HL-60 (cell line): ENCODE measurements at places on chromosomes 7 and 10.
A peak's percentile ranks its signal among the peaks of the same experiment; 100 is the strongest.

DNA sequence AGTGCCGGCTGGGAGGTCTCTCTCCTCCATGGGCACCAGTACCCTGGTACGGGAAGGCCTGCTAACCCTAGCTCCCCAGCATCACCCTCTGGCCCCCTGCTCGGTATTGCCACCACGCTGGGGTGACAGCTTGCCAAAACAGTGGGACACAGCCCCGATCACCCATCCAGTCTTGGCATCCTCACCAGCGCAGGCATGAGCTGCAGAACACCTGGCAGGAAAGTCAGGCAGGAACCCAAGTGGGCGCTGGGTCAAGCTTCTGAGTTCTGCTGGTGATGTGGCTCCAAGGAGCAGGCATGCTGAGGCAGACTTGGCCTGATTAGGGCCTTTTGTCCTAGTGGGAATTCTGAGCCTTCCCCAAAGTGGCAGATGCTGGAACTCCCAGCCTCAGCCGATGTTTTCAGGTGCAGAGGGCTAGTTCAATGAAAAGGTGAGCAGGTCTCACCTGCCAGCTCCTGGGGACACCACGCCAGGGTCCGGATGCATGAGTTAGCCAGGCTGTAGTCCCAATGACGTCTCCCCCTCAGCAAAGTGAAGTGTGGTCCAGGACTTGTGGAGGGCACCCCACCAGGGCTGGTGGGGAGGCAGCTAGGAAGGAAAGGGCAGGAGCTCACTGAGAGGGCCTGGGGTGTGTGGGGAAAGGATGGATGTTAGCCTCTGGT, 8.5 kb upstream of the ZNF22 start:
- no peak for DNase-seq

GRCh38 chr7:54917613-54918391, 101.0 kb upstream of the EGFR start:
- no peak for DNase-seq

DNA sequence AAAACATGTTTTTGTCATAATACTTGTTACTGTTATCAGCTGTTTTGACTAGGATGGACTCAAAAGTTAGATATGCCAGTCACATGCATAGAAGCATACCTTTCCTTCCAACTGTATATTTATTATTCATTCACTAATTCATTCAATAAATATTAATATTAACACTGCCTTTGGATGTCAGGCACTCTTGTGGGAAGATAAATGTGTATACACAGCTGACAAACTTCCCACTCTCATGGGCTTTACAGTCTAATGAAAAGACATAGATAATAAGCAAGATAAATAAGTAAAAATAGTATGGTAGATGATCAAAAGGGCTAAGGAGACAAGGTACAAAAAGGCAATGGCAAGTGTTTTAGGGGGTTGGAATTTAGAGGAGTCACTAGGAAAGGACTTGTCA, 180.1 kb upstream of the SMIM30 start:
- DNase-seq, result no peak

GRCh38 chr7:154927624-154928125, 75.2 kb downstream of the PAXIP1 start:
- peak; percentile 71 for DNase-seq

- DNase-seq, result no peak
Measured at GRCh38 chr10:17335065-17335464, 107.0 kb downstream of the VIM start.

DNA sequence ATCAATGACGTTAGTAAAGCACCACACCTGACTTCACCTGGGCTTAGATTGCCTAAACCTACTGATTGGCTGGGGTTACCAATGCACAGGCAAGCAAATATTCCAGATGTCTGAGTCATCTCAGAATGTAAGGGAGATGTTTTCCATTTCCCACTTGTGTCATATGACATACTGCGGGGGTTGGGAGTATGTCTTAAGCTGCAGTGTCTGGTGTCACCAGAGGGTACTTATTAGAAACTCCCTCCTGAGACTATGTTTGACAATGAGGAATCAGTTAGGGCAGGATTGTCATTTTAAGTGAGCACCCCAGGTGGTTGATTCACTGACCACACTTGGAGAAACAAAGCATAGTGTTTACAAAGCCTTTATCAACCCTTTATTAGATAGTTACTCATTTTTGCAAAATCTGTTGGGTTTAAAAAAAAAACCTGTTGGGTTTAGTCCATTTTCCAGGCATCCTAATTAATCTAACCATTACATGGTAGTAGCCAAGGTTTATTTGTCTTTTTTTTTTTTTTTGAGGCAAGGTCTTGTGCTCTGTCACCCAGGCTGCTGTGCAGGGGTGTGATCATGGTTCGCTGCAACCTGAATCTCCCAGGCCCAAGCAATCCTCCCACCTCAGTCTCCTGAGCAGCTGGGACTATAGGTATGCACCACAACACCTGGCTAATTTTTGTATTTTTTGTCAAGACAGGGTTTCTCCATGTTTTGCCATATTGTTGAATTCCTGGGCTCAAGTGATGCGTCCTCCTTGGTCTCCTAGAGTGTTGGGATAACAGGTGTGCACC, 72.5 kb downstream of the CDK6 start:
- no peak for DNase-seq

DNA sequence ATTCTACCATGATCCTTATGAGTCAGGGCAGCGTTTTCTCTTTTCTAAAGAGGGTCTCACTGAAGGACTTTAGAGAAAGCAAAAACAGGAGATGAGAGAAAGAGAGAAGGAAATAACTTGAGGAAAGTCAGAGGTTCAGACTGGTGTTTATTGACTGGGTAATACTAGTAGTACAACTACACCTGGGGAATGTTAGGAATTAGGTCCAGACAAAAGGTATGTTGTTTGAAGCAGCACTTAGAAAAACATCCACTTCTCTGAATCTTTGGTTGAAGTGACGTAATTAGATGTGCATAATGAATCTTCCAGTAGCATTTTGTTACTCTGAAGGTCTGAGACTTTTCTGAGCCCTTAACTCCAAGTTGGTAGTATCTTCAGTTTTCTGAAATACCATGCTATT, 380.3 kb upstream of the LRGUK start:
- DNase-seq, result no peak

GRCh38 chr7:121331048-121331447, 2.2 kb downstream of the WNT16 start:
- DNase-seq, result no peak

DNA sequence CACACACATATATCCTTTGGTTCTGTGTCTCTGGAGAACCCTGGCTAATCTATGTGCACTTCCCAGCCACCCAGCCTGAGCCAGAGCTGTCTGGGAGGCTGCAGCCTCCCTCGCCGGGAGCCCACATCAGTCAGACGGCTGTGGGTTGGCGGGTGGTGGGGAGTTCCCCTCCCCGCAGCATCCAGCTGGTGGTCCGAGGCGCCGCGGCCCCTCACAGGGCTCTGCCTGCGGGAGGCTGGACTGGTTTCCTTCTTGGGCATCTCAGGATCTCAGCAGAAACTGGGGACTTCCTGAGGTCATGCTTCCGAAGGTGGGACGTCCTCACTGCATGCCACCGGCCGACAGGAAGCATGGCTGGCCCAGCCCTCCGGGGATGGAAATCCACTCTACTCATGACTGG, 22.0 kb upstream of the PSMG3 start:
- no peak for DNase-seq

DNA sequence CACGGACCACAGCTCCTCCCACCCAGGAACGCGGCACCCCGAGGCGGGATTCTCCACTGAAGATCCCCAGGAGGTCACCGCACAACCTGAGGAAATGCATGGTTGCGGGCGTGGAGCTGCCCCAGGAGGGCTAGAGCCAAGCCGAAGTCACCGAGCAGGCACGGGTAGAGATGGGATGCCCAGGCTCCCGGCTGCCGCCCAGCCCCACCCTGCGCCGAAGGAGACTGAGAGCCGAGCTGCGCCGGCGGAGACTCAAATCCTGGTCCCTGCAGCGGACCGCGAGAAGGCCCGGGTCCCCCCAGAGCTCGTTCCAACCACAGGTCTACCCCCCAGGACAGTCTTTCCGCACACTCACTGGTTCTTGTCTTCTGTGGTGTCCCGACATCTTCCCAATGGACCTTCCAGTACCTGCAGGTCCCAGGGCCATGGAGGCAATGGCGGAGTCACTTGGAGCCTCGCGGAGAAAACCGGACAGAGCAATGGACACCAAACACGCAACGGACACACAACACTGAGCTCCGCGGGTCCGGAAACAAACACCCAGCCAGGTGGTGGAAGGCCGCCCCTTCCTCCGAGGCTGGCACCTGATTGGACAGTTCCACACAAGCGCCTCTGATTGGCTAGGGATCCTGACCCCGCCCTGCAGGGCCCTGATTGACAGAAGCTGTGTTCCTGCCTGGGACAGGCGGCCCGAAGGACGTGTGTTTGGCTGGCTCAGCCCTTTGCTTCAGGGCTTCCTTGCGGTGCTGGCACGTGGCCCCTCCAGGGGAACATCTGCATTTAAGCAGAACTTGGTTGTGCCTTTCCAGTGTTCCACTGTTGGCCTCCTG, 331.9 kb upstream of the NUPR2 start:
- no peak for DNase-seq

GRCh38 chr7:47435889-47436312, 146.0 kb downstream of the TNS3 start:
- DNase-seq, result peak; percentile 15

DNA sequence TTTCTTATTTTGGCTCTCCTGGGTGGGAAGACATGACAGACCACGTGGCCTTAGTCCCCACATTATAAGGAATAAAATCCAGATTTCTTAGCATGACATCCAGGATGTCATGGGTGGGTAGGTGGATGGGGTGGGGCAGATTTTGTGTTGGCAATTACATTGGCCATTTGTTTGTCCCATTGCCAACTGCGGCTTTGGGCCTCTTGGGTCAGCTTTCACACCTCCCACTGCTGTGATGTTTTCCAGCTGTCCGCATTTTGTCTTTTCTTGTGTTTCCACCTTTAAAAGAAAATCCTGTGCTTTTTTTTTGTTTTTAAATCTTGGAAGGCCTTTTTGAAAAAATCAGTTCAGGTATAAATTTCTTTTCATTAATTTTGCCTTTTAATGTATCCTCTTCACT, 237.0 kb downstream of the SDK1 start:
- no peak for DNase-seq

GRCh38 chr7:2504889-2505375, 14.6 kb upstream of the LFNG start:
- no peak for DNase-seq

DNA sequence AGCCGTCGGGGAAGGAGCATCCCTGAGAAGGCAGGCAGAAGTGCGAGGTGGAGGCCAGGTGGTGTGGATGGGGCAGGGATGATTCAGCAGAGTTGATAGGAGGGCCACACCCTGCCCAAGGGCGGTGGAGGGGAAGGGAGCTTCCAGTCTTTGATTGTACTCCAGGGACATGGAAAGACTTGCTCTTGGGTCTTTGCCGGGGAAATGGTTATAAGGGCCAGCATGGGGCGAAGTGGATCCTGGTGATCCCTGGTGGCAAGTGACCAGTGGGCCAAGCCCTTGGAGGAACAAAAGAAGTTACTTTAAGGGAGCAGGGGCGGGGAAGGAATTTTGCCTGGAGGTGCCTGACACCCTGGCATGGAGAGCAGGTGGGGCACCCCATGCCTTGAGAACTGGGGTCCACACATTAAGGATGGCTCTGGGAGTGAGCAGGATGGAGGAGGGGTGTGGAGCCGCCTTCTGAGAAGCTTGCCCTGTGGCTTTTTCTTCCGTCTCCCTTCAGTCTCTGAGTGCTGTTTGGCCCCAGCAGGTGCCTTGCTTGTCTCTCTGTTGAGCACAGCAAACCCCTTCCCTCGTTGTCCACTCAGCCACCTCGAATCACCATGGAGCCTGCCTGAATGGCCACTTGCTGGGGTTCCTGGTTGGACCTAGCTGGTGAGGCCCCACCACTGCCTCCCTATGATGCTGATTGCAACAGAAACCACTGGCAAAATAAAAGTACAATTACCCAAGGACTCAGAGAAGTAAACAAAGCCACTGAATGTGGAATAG, 83.9 kb downstream of the RAMP3 start:
- no peak for DNase-seq

- peak; percentile 28 for DNase-seq
Measured at GRCh38 chr10:77970869-77971803, 44.6 kb upstream of the DLG5 start.

- no peak for DNase-seq
Measured at GRCh38 chr10:17074541-17074847, 55.1 kb downstream of the CUBN start.

DNA sequence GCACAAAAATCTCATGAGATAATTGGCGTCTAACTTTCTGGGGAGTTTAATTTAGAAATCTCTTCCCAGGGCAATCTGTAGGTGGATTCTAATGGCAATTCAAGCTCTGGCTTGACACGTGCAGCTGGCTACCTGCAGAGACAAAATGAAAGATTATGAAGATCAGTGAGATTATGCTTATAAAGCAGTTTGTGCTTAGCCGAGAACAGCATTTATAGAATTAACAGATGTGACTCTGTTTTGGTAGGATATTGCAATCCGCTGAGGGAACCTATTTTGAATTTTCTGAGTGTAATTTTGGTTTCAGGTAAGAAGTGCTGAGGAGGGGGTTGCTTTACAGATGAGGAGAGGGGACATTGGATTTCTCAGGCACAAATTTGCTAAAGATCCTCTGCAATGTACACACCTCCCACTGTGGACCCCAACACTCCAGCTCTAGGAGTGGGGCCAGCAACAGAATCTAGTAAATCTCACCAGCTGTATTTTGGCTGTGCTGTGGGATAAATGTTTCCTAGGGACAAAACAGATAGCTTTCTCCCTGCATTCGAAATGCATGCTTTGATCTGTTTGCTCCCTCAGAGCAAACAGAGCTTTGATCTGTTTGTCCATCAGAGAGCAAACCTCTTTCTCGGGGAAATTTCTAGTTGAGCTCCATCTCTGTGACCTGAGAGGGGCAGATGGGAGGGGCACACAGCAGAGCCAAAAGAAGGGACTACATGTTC, 7.4 kb downstream of the GJD4 start:
- DNase-seq, result no peak
